ENCODE measurements at places on chromosomes 5 and 9.

DNA sequence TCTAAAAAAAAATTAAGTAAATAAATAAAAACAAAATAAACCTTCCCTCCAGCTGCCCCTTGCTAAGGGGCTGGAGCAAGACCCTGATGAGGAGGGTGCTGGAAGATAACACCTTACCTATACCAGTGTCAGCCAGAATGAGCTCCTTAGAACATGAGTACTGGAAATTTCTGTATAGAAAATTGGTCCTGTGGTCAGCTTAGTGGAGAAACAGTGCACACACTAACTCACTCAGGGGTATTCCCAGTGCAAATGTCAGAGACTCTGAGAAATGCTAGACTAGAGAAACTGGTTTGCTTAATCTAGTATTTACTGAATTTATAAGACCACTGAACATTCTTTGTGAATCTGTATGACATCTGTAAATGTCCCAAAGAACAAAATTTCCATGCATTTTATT lies 62.1 kb upstream of the CTXN3 start:
- DNase-seq = no peak

GRCh38 chr5:123440456-123441181 lies 17.4 kb upstream of the CEP120 start:
- no peak for DNase-seq

GRCh38 chr9:112112519-112112918 lies 62.6 kb downstream of the SUSD1 start:
- DNase-seq = peak; percentile 77

DNA sequence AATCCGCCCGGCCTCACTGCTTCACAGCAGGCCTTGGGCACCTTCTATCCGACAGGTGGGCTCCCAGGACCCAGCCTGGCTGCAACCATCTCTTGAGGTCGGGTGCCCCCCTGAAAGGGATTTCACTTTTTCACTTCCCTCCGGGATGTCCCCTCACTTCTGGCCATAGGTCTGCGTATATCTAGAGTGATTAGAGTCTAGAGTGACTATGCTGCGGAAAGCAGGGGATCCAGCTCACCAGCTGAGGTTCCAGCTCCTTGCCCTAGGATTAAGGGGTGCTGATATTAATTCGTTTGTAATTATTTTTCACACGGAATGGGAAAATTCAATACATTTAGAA lies 3.1 kb downstream of the DMRT2 start:
- DNase-seq = no peak

DNA sequence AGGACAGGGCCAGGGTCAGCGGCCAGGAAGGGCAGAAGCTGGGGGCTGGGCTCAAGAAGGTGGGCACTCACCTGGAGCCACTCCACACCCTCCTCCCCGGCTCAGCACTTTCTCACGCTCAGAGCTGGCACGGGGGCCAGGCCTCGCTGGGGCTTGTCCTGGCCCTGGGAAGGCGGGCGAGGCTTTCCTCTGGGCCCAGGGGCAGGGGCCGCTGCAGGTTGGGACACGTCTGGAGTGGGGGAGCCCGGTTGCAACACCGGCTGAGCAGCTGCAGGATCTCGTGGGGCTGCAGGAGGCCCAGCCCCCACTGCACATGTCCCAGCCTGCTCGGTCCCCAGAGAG lies 38.9 kb upstream of the EGFL7 start:
- no peak for DNase-seq

DNA sequence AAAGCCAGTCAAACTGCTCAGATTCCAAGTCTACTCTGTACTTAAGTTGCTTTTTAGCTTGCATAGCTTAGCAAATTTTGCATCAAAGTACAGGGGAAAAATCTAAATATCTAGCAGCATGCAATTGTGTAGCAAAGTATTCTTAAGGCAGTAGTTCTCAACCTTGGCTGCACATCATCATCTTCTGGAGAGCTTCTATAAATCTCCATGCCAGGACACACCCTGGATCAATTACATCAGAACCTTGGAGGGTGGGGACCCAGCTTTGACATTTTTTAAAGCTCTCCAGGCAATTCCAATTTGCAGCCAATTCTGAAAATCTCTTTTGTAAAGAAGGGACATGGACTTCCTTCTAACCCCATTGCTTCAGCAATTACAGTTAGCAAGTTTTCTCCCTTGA lies 187.5 kb downstream of the SNCAIP start:
- DNase-seq = no peak

DNA sequence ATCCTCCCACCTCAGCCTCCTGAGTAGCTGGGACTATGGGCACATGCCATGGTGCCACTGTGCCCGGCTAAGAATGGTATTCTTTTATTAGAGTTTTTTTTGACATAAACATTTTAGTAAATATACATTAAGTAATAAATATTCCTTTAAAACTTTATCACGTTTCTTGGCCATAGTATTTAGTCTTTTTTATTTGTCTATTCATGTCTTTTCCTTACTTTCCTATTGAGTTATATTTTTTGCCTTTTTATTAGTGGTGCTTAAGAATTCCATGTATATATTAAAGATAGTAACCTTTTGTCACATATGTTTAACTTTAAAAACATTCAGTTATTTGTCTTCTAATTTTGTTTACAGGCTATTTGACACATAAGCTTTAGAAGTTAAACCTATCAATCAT lies 73.4 kb downstream of the MARCHF3 start:
- no peak for DNase-seq

- DNase-seq = no peak
Observed at GRCh38 chr5:125390326-125390725, 643.9 kb upstream of the ZNF608 start.
